ENCODE measurements at places on chromosomes 4 and X.

- DNase-seq, result no peak
These were observed 10.9 kb upstream of the EXOSC9 start for GRCh38 chr4:121789960-121790829.

DNA sequence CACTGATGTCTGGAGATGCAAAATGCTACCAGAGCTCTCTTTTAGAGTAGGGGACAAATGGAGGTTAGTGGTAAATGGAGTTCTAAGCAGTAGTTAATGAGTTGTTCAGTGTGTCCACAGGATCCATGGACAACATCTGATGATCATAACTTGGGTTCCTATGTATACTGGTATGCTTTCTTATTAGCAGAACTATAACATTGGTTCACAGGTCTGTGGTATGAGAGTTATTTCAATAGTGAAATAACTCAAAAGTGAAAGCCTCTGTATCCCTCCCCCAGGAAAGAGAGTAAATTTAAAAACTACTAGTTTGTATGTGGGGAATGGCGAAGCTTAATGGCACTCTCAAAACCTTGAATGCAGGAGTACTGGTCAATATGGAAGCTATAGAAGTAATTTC, 363.5 kb upstream of the EMCN start:
- no peak for DNase-seq

- DNase-seq, result no peak
These were observed 237.5 kb downstream of the HNRNPD start for GRCh38 chr4:82136161-82136801.

DNA sequence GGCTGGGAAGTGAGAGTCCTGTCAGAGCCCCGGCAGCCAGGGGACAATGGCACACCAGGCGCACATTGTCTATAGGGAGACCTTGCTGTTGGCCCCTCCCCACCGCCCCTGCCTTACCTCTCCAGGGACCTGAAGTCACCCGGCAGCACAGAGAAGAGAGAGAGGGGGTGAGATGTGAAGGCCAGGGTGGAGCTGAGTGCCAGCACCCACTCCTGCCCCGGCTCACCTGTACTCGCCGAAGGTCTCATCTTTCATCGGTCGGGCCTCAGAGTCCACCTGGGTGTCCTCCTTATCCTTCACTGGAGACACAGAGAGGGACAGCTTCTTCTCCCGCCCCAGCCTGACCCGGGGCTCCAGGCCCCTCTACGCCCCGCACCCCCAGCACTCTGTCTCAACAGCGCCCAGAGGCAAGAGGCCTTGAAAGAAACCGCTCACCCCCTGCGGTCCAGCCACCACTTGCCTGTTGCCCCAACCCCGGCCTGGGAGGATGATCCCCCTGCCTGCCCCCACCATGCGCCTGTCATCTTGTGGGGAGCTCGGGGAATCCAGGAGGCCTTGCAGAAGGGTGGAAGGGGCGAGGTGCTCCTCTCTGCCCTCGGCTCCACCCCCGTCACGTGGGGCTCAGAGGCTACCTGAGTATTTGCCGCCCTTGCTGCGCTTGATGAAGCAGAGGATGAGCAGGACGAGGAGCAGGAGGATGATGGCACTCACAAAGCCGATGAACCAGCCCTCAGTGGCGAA, 22.6 kb downstream of the L1CAM start:
- no peak for DNase-seq

GRCh38 chr4:87053176-87053658, 118.4 kb downstream of the AFF1 start:
- no peak for DNase-seq

DNA sequence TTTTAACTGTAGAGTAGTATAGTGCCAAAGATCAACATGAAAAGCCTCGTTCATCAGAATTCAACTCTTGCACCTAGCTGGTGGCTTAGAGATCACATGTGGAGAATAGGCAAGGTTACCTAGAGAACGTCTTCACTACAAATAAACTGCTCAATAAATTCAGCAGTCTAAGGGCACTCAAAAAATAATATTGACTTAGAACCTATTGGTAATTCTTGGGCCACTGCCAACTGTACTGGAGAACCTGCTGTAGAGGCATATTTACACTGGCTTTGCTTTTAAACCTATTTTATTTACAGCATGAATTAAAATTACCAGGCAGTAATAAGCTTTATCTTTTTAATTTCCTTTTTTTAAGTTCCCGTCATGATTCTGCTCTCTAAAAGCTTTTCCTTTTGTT, 343.7 kb downstream of the PDHA2 start:
- DNase-seq, result no peak

- no peak for DNase-seq
These were observed 145.4 kb downstream of the REELD1 start for GRCh38 chr4:146359771-146360170.

GRCh38 chr4:141610365-141610764, 26.0 kb upstream of the IL15 start:
- no peak for DNase-seq

DNA sequence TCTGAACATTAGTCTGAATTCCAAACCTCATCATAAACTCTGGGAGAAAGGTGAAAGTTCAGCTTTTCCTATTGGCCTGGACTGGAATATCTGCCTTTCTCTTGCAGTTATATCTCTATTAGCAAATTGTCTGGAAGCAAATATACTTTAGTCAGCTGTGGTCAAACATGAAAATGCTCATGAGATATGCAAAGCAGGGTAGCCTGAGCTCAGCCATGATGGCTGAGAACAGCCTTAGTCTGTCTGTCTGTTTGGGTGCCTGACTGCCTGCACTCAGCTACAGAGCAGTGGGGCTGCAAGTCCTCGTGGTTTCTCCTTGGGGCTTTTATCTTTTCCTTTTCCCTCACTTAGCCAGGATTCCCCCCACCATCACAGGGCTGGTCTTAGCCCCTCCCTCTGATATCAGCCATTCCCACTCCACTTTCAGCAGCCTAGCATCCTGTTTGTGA, 19.5 kb upstream of the PGRMC2 start:
- no peak for DNase-seq

DNA sequence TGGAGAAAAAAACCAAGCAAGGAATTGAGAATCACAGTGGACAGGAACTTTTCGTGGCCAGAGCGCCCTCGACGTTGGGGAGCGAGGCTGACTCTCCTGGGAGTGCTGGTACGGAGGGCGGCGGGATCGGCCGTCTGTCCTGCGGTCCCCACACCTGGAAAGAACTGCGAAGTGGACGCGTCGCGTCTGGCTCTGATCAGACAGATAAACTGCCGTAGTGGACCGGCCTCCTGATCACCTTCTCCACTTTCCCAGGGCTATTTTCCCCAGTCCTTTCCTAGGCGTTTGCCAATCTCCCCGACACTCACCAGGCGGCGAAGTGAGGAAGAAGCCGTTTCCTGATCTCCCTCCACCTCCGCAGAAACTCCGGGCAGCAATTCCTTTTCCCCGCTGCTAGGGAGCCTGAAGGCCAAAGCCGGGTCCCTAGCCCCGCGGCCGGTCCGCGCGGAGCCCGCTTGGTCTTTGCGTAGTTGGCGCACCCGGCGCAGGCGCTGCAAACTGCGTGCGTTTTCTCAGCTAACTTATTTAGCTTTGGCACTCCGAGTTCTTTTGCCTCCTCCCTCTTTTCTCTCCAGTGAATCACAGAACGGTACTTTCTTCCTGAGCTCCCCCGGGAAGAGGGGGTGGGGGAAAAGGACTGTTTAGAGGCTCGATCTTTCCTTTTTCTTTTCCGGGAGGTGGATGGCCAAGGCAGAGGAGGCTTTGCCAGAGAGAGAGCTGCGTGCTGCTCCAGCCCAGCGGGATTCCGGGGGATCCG, at the start of gene ARSJ:
Gene ARSJ (minus strand): TSS at position 500 of the 757 bp plus-strand sequence. CDS start 813 bp downstream, outside the sequence.
- no peak for DNase-seq

DNA sequence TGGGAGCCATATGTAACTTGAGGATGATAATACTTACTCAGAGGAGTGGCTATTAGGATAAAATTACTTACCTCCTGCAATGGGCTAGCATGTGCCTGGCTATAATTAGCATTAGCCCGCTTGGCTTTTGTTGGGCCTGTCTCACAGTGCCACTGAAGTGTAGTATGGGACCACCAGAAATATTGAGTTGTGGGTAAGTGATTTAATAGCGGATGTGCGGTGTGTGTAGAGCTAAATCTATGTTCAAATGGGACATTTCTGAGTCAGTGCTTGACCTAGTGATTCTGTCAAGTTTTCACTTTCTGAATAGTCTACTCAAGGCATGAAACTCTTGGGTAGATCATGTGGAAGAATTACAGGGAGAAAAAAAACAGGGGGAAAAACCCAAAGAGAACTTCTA, 3.5 kb upstream of the CLNK start:
- no peak for DNase-seq

- DNase-seq, result no peak
These were observed 6.4 kb downstream of the ELK1 start for GRCh38 chrX:47643926-47644325.

- no peak for DNase-seq
These were observed 2675.7 kb downstream of the PCDH7 start for GRCh38 chr4:33395731-33396485.

DNA sequence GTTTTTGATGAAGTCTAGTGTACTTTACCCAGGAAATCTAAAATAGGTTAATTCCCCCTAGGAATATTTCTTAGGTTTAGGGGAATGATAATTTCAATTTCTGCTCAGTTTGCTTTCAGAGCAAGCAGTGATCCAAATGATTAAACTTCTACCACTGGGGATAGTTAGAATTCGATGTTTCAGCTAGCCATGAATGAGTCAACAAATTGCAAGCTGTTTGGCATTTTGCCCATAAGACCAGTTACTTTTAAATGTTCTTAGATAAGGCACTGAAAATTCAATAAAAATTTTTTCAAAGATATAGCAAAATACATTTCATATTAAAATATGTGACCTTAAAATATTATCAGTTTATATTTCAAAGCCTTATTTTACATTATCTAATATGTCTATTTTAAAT, 993.6 kb downstream of the ARAP2 start:
- no peak for DNase-seq

DNA sequence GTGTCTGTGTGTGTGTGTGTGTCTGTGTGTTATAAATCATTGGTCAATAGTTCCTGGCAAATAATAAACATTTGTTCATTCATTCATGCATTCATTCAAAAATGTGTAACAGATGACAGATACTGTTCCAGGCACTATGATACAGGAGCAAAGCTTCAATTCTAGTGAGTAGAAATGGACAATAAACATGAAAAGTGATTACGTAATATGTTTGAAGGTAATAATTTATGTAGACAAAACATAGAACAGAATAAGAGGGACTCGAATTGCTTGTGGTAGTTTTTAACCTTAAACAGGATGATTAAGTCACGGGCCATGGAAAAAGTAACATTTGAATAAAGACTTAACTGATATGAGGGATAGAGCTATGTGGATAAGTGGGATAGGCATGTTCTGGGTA, 90.1 kb upstream of the MAGEC2 start:
- no peak for DNase-seq

- DNase-seq, result no peak
These were observed 5.1 kb downstream of the EFNB1 start for GRCh38 chrX:68833855-68834331.

DNA sequence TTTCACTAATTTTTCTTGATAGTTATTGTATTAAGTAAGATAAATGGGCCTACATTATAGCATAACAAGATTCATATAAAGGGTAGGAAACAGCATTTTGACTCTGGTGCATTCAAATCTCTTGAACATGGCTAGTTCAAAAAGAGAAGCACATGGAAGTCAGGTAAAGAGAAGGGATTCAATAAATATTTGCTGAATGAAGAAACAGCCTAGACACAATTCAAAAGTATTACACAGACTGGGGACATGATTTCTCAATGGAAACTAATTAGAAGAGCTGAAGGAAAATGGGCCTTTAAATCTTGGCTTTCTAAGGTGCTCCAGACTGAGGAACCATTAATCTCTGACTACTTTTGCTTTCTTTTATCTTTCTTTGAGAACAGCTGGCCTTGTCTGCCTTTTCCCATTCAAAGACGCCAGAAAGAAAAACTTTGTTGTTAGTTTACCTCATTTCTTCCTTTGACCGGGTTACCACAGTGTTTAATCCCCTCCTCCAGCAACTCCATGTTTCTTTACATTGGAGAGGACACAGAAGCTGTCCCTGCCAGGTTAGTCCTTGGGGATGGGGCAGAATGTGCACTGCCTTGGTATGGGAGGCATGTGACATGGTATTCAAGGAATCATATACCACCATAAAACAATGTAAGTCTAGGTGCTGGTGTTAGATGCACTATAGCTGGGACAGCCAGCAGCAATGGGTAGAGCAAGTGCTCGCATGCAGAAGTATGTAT, 264.2 kb downstream of the CAMK2D start:
- no peak for DNase-seq

GRCh38 chr4:110854021-110854678, 231.3 kb upstream of the PITX2 start:
- DNase-seq, result no peak

DNA sequence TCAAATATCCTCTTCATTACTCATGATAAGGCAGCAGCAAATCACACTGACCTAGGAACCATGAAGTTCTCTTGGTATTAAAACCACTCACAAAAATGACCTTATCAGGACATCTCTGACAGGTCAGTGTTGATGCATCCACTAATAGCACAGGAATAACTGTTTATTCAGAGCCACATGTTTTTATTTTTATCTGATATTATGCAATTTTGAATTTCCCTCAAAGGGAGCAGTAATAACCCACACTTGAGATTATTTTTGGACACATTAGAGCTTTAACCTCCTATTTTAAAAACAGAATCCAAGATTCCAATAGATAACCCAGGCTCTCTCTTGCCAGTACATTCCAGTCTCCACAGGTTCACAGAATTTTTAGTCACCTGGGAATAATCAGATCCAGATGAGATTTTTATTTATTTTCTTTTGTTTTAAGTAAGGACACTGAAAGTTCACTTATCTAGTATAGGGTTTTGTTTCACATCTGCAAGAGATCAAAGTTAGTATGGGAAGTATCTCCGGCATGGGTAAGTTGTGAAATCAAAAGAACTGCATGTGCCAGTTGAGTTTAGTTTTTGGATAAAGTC, 36.3 kb upstream of the MYOZ2 start:
- DNase-seq, result no peak

DNA sequence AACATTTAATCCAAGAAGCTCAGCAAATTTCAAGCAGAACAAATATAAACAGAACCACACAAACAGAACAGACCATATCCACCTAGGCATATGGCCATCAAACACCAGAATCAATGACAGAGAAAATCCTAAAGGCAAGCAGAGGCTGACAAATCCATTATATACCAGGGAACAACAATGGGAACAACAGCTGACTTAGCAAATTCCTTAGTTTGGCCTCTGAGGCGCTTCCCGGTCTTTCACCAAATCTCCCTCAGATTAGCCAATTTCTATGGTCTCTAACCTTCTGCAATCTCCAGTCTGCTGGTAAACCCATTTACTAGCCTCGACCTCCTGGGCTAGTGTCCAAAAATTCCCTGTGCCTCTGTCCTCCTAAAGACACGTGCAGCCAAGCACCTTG, 59.2 kb downstream of the GPR143 start:
- DNase-seq, result no peak

GRCh38 chrX:105221374-105221773, 880 bp upstream of the TEX13A start:
- no peak for DNase-seq

GRCh38 chr4:85842540-85842939, 367.6 kb downstream of the ARHGAP24 start:
- DNase-seq, result no peak

GRCh38 chr4:26566133-26566532, 17.8 kb upstream of the TBC1D19 start:
- no peak for DNase-seq
